ENCODE measurements at places on chromosomes 16 and 17.

GRCh38 chr16:20681821-20682760, 15.4 kb downstream of the ACSM1 start:
- no peak for DNase-seq

GRCh38 chr17:61117983-61118382, 281.7 kb upstream of the TBX2 start:
- no peak for DNase-seq

GRCh38 chr16:89565506-89566372, 5.3 kb downstream of the RPL13 start:
- peak; percentile 62 for DNase-seq

- no peak for DNase-seq
These were observed at the start of gene NR1D1 for GRCh38 chr17:40100419-40100668. Gene NR1D1 (minus strand): TSS chr17:40100589. CDS start chr17:40100094, 495 bp downstream.

DNA sequence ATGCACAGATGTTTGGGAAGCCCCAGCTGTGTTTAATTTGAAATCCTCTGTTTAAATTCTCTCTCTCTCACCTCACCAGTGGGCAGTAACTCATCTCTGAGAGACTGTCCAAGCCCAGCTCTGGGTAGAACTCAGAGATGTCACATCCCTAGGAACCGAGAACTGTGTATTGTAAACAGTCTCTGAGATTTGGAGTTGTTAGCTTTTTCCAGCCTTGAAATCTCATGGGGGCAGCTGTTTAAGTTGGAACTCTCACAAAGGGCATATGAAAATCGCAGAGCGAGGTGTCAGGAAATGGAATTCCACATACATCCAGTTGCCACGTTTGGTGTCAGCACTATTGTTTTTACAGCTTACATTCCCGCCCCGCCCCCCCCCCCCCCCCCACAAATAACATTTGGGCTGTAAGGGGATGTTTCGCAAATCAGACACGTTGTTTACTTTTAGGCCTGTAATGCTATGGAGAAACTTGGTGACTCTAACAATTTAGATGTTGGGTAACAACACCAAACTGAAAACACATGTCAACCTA, 34.3 kb downstream of the VPS35L start:
- DNase-seq, result no peak

- no peak for DNase-seq
These were observed 9.8 kb upstream of the RABEP1 start for GRCh38 chr17:5272322-5272721.

DNA sequence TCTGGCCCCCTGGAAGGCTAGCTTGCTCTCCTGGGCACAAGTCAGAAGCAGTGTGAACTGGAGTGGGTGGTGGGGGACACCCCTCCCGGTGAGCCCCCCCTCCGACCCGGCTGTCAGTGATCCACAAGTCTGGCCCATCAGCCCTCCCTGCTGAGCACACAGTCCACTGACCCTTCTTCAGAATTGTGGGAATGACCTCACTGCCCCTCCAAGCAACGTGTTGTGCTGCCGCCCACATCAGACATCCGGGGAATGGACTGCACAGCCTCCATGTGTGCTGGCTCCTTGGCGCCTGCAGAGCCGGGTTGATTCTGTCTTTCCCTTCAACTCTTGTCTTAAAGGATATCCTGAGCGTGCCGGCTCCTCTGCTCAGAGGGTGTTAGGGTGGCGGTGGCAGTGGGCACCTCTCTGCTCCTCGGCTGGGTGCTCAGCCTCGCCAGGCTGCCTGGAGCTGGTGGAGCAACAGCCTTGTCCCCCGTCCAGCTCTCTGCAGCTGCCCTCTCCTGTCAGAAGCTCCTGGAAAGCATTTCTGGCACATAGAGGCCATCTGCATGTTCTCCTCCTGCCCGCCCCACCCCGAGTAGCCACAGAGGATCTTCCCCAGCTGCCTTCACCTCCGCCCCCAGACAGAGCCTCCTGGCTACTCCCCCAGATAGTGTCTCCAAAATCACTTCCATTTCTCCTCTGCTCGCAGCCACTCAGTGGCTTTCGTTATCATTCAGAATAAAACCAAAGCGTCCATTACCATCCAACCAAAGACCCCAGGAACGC, 19.8 kb downstream of the NPTX1 start:
- no peak for DNase-seq

DNA sequence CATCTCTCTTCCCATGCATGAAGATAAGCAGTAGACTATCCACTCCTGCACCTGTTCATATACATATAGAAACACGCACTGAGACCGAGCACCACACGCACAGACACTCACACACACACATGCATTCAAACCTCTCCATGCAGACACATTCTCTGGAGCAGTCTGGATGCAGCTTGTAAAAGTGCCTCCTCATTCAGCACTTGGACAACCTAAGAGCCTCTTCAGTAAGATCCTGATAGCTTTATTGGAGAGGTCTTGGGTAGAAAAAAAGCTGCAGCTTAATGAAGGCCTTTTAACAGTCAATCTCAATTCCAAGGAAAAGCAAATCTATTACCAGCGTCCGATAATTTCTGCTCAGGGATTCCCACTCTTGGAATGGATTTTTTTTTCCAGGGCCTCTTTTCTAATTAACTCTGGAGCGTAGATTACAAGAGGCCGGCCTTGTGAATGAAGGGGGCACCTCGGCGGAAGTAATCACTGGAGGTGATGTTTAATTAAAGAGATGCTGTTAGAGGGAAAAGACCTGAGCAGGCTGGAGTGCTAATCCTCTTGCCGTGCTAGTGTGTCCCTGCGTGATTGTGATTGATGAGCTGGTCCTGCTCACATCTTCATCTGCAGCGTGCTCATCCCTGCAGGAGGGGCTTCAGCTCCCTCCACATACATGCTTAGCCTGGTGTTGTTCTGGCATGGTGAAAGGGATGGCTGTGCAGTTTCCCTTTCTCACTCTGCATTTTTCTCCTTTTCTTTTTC, 155.1 kb downstream of the RBFOX1 start:
- DNase-seq, result no peak

- DNase-seq, result no peak
These were observed 484.5 kb downstream of the KCNJ2 start for GRCh38 chr17:70653850-70654249.

- DNase-seq, result peak; percentile 96
These were observed 1.0 kb upstream of the SALL1 start for GRCh38 chr16:51151961-51152663.

- peak; percentile 84 for DNase-seq
These were observed 17.2 kb upstream of the TAT start for GRCh38 chr16:71594000-71594646.

GRCh38 chr17:56317351-56318208, 164.3 kb downstream of the ANKFN1 start:
- no peak for DNase-seq

DNA sequence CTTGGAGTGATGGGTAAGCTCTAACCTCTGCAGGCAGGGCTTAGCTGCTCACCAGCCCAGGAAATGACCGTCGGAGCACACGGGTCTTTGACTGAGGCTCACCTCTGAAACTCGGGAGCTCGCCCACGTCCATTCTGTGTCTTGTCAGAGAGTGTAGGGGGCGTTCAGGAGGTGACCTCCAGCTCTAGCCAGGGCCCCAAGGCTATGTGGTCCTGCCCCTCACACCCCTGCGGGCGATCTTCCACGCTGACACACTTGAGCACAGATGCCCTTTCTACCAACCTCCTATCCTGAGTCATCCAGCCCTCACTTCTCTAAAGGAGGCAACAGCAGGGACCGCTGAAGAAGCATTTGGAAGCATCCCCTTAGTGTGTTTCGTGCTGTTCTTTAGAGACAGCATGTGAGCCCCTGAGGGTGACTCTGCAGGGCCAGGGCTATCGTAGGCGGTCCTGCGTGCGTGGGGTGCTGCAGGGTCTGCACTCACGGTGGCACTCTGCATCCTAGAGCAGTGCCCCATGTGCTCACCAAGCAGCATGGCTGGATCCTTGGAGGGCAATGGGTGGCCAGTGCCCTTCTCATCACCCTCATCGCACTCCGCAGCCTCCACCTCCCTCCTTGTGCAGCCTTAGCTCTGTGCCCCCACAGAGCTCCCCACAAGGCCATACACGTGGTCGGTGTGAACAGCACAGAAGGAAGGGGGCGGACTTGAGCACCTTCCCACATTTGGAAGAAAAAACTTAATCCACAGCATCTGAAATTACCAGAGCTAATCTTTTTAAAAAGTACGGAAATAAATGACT, 33.8 kb downstream of the SLC47A1 start:
- DNase-seq, result no peak

DNA sequence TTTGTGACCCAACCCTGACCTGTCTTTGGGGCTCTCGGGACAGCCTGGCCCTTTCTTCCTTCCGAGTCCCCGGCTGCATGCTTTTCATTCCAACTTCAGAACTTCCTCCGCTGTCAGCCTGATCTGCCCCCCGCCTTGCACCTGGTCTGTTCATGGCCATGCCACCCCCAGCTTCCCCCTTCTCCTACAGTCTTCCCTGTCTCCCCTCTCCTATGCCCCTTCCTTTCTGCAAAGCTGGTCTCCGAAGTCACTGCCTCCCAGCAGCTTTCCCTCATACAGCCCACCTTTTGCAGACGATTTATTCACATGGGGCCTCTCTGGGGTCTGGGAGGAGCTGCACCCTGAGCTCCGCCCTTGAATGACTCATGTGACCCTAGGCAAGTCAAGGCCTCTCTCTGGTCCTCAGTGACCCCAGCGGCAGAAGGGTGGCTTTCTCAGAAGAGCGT, 47.1 kb upstream of the SDK2 start:
- no peak for DNase-seq

GRCh38 chr17:39204245-39204644, 4.2 kb downstream of the RPL19 start:
- no peak for DNase-seq
